K562 (cell line): ENCODE measurements at places on chromosomes 7 and 10. TPM values are rescaled to one million over a fixed set of nuclear protein-coding genes. Genes with fewer than 3 reads are reported as not detected.

Gene DRGX
- total RNA-seq, result not detected in 2 replicates

DNA sequence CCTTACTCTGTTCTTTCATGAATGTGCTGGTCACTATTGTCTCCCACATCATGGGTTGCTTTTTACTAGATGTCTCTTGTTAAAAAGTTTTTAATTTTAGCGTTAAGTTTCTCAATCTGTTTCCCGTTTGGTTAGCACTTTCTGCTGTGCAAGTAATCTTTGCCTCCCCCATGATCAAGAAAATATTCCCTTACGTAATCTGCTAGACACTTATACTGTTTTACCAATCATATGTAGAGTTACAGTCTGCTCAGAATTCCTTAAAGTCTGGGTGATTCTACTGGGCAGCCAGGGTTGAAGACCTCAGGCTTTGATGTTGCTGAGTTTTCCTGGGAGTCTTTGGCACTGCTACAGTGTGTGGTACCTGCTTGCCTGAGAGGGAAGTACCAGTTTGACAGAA lies 38.2 kb upstream of the RPA3 start:
- no peak for DNase-seq

- DNase-seq, result no peak
These were observed 37.1 kb downstream of the CAV1 start for GRCh38 chr7:116561697-116562483.

DNA sequence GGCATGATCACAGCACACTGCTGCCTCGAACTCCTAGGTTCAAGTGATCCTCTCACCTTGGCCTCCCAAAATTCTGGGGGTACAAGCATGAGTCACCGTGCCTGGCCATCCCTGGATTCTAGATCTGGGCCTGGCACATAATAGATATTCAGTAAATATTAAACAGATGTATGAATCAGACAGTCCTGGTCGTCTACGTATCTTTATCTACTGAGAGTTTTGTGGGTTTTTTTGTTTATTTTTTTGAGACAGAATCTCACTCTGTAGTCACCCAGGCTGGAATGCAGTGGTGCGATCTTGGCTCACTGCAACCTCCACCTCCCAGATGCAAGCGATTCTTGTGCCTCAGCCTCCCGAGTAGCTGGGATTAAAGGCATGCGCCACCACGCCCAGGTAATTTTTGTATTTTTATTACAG lies 24.3 kb upstream of the ITGB1 start:
- no peak for DNase-seq

DNA sequence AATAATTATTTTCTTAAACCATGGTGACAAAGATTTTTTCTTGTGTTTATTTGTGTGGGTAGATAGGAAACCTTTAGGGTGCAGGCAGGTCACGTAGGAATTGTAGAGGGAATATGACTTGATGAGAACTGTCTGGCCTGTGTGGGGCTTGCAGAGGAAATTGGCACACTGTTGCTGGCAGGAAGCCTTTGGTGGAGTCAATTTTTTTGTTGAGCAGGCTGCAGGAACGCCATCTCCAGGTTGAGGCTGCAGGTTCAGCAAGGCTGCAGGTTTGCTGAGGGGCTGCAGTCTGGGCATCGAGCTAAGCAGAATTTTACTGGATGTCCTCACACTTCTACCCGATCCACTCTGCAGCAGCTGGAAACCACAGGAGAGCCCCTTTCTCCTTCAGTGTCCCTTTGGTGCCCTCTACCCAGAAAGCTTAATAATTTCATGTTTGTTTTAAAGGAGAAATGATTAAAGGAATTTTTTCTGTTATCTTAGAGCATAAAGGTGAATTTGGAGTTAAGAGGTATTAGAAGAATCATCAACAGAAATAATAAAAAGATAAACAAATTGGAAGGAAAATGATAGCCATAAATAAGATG lies 37.0 kb downstream of the TBC1D12 start:
- DNase-seq, result no peak

DNA sequence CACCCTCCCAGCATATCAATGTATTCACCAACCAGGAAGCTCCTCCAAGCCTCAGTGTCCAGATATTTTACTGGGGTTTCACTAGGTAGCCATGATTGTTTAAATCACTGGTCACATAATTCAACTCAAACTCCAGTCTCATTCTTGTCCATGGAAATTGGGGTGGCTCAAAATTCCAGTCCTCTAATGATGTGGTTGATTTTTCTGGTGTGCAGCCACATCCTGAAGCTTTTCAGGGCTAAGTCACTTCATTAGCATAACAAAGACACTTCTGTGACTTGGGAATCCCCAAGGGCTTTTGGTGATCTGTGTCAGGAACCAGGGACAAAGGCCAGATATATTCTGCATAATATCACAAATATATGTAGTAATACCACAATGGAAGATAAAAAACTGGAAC lies 786.9 kb upstream of the IGFBP3 start:
- no peak for DNase-seq

GRCh38 chr10:49220679-49221078 lies 32.5 kb upstream of the TMEM273 start:
- DNase-seq, result no peak
